Chondrocyte (in vitro differentiated cells): ENCODE measurements at places on chromosomes 1 and 21. TPM values are rescaled to one million over a fixed set of nuclear protein-coding genes. Genes with fewer than 3 reads are reported as not detected.

MAP3K7CL gene
- total RNA-seq = 12.8 to 99.2 TPM (median 93.1 TPM) in 3 replicates

ANKRD35 gene
- not detected in 3 replicates for total RNA-seq

- H3K4me3 ChIP-seq = no peak overlapping the region
- H3K27ac ChIP-seq = no peak overlapping the region
- DNase-seq = no peak
- peaks cover 34% of the 10 kb centered on the region for H3K4me1 ChIP-seq
- peaks cover 2% of the 10 kb centered on the region for H3K27me3 ChIP-seq
Measured at GRCh38 chr1:3618881-3619671, 5.7 kb upstream of the TPRG1L start.

DNA sequence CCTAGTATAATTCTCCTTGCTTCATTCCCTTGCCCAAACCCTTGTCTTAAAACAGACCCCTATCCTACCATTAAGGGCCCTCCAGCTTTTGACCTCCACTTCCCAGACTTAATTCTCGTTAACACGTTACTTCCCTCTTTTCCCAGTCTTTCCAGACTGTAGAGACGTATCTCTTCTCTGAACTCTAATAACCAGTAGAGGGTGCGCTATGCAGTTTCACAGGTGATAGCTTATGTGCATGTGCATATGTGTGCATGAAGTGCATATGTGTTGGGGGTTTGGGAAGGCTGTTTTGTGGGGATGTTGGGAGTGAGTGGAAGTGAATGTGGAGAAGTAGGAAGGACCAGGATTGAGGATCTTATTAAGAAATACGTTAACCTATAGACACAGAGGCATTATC is 78.1 kb upstream of the CCDC190 start:
- no peak overlapping the region for H3K4me3 ChIP-seq
- H3K27me3 ChIP-seq = peaks cover 1% of the 10 kb centered on the region
- H3K36me3 ChIP-seq = no peaks in the 10 kb centered on the region
- DNase-seq = no peak

GRCh38 chr1:186295980-186296379 is 79.1 kb downstream of the TPR start:
- no peaks in the 10 kb centered on the region for H3K27me3 ChIP-seq
- H3K4me1 ChIP-seq = peaks cover 5% of the 10 kb centered on the region
- DNase-seq = no peak
- no peak within 1 kb of the TSS for H3K4me3 ChIP-seq
- no peaks in the 10 kb centered on the region for H3K36me3 ChIP-seq
